ENCODE measurements at places on chromosomes 1 and 21.

DNA sequence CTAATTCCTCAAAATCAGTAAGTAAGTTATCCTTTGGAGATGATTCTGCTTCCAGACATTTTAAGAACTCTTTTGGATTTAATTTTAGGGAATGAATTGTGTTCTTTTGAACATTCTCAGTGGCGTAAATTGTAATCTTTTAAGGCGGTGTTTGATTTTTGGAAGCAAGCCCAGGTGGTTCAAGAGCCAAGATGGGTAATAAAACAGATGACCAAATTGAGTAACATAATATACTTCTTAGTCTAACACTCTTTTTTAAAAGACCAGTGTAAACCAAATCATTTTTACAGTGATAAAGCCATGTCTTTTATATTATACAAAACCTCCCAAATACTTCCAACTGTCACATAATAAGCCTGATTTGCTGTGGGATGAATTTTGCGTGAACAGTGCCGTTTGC, 133.8 kb downstream of the LRRC40 start:
- DNase-seq, result no peak

DNA sequence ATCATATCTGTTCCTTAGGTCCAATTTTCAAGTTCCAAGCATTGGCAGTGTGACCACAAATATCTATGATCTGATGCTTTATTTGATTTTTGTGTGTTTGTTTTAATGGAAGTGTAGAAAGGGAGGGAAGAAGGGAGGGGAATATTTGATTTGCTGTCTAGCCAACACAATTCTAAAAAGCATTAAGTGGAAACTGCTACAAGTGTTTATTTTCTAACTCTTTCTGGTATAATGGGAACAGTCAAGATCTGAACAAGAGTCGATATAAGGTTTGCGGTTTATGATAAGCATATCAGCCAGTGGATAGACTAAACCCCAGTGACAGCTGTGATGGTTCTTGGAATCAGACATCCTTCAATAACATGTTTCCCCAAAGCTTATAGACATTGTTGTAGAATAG, 267.8 kb upstream of the SNX7 start:
- no peak for DNase-seq

- DNase-seq, result no peak
These were observed 60.8 kb upstream of the USP24 start for GRCh38 chr1:55275941-55276341.

DNA sequence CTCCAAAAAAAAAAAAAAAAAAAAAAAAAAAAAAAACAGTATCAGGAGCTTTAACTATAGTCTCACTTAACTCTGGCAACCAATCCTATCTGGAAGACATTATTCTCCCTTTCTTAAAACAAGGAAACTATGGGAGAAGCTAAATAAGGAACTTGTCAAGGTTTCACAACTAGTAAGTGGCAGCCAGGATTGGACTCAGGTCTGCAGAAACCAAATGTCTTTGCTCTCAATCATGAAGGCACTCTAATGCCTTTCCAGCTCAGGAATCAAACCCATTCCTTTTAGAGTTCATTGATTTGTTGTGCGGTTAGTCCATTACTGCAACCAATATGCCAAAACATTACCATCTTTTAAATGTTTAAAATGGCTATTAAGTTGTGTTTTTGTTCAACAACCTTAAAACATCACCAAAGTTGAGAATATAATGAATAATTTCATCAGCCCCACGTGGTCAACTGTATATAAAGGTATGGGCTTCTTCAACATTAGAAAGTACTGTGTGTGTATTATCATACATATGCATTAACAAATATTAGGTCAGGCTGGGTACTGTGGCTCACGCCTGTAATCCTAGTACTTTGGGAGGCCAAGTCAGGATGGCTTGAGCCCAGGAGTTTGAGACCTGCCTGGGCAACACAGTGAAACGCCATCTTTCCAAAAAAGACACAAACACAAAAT, 1.5 kb downstream of the EPRS1 start:
- no peak for DNase-seq

DNA sequence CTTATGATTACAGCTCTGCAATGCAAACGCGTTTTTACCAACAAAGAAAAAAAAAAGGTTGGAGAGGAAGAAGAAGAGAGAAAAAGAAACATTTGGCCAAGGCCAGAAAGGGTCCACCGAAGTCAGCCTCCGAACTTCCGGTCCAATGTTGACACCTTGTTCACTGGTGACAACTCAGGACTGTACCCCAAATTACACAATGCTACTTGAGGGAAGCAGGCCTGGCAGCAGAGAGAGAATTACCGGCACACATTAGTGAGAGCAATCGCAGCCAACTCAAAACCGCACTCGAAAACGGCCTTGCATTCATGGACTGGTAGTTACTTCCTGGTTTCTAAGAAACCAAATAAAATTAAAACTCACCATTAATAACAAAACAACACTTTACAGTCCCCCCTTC, 652.5 kb downstream of the KIF26B start:
- DNase-seq, result no peak

DNA sequence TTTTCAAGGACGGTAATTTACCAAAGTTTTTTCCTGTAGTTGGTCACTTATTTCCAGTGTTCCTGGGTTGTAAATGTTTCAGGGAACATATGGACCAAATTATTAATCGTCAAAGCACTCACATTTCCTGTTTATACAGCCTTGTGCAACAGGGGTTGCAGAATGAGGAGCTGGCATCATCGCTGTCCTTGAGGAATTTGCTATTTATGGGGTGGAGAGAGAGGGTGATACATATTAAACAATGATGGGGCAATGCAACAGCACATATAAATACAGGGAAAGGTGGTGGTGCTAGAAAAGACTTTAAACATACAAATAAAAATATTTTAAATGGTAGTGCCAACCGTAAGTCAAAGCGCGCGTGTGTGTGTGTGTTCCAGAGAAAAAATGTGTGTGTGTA, 369.8 kb downstream of the NPHP4 start:
- no peak for DNase-seq

DNA sequence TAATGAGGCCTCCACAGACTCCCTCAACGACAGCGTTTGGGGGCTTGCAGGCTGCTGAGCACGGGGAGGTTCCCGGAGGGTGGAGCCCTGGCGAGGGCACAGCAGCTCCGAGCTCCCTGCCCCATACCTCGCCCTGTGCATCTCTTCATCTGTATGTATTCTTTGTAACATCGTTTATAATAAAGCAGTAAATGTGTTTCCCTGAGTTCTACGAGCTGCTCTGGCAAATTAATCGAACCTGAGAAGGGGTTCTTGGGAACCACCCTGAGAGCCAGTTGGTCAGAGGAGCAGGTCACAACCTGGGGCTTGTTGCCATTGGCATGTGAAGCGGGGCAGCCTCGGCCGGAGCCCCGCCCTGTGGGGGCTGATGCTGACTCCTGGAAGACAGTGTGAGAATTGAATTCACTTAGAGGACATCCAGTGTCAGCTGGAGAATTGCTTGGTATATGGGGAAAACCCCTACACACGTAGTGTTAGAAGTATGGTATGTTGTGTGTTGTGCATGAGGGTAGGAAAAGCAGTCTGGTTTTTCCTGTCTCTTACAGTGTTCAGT, 11.5 kb downstream of the SLC37A1 start:
- no peak for DNase-seq

DNA sequence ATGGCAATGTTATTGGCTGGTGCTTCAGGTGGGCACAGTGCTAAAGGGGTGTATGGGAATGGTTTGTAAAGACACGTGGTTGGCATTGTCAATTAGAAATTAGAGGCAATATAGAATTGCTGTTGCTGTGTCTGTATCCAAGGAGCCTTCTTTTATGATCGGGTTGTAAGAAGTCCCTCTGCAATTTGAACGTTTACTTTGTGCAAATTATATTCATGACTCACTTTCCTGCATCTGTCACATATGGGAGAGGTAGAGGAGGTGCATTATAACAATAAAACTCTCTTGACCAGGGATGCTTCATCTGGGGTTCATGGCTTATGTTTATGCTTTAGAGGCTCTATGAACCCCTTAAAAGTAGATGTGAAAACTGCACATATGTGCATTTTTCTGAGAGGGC, 130.4 kb upstream of the DNAH14 start:
- no peak for DNase-seq

- no peak for DNase-seq
These were observed 77.4 kb downstream of the NDUFS5 start for GRCh38 chr1:39103328-39104157.

DNA sequence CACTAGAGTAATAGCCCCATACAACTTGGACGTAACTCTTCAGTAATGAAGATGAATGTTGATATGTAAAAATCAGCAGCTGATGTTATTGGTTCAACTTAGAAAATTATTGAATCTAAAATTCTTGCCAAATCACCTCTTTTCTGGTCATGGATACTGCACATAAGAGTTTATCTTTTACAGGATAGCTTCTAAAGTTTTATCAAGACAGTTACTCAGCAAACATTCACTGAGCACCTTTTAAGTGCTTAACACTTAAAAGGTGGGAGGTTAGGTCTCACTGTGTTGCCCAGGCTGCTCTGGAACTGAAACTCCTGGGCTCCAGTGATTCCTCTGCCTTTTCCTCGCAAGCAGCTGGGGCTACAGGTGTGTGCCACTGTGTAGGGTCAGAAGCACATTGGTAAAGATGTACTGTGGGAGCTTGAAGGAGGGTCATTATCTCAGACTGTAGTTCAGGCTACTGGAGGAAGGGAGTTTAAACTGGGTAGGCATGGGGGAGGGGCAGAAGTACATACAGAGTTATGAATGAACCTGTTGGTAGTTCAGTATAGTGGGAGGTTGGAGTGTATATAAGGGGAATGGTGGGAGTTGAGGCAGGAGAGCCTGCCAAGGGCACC, 2.0 kb downstream of the MPZL1 start:
- no peak for DNase-seq

DNA sequence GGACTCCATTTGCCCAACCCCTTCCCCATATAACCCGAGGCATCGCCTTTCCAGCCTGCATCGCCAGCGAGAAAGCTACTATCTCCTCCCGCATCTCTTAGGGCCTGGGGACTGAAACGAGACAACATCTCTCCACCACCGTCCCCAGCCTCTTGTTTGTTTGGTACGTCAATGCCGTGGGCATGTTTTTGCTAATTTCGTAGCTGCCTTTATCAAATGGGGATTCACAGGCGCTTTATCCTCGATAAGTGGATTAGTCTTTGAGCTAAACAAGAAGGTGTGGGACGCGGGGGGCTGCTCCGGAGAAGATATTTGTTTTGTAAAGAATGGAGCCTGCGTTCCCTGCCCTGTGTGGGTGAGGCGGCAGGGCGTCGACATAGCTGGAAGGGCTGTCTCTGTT, 91.6 kb downstream of the PAX7 start:
- no peak for DNase-seq

DNA sequence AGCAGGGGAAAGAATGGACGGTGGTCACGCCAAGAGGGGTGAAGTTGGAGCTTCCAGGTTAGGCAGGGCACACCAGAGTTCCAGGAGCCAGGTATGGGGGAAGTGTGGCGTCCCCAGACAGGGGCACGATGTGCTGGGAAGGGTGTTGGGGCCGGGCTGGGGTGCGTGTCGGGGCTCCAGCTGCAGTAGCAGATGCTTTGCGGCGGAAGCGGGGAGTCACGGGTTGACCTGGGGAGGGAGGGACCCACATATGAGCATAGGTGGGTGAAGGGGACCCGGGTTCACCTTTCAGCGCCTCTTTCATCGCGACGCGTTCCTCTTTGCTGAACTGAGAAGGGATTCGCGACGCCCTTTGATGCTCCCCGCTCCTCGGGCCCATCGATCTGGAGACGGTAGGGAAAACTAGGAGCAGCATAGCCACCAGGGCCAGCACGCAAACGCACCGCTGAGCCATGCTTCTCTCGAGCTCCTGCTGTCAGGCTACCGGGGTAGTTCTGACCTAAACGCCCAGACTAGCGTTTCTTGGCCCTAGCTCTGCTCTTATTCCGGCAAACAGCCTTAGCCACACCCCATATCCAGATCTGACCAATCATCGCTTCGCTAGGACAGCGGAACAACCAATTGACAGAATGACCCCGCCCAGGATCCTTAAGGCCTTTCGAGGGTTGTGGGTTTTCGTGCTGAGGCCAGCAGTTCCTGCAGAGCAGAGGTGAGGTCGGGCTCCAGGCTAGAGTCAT, at the start of gene PM20D1:
TSS of gene PM20D1 (minus strand) at position 514 of the 737 bp plus-strand sequence. CDS start at position 454, 60 bp downstream.
- DNase-seq, result peak; percentile 62

GRCh38 chr1:86228546-86228945, 72.0 kb upstream of the COL24A1 start:
- DNase-seq, result no peak

- DNase-seq, result no peak
These were observed 25.5 kb downstream of the B3GALT5 start for GRCh38 chr21:39638281-39638680.

DNA sequence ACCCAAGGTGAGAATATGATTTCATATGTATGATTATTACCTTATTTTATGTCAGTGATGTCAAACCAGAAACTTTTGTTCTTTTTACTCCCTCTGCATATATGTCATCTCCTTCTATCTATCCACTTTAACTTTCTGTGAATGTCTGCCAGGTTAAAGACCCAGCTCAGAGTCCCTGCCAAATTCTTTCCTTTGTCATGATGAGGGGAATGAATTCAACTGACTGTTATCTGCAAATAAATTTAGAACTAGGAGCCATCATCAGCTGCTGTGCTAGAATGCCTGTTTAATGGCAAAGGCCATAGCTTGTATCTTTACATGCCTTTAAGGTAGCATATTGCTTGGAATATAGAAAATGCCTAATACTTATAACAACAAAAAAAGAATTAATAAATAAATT, 815.6 kb upstream of the NEGR1 start:
- DNase-seq, result no peak

DNA sequence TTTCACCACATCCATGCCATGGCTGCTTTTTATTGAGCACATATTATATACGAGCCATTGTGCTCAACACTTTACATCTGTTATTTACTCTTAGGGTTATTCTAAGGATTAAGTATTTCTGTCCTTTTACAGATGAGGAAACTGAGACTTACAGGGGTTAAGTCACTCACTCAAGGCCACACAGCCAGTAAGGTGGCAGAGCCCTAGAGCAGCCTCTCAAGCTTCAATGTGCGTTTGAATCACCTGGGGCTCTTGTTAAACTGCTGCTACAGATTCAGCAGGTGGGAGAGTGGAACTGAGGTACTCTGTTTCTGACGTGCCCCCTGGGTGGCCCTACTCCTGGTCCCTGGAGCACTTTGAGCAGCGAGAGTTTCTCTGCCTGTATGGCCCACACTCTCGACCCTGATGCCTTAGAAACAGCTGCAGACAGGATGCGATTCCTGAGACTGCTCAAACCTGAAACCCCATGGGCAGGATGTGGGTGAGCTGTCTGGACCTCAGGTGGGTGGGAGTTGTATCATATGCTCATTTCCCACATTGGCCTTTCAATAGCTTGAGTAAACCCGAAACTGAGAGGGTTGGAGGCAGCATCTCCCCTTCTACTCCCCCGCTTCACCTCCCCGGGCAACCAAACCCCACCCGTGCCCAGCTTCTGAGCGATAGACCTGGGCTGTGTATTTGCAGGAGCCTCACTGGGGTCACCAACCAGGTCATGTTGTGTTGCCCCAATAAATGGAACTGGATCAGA, 59.3 kb downstream of the MAN1C1 start:
- peak; percentile 79 for DNase-seq

GRCh38 chr1:208652296-208653160, 408.3 kb upstream of the PLXNA2 start:
- DNase-seq, result no peak

Measured in stimulated activated CD8-positive, alpha-beta memory T cell treated with anti-CD3 and anti-CD28 coated beads, Interleukin-15, amount 100 ng/mL, for 48 hours (primary cell).